ENCODE measurements at places on chromosomes 12 and 14. TPM values are rescaled to one million over a fixed set of nuclear protein-coding genes. Genes with fewer than 3 reads are reported as not detected.

DNA sequence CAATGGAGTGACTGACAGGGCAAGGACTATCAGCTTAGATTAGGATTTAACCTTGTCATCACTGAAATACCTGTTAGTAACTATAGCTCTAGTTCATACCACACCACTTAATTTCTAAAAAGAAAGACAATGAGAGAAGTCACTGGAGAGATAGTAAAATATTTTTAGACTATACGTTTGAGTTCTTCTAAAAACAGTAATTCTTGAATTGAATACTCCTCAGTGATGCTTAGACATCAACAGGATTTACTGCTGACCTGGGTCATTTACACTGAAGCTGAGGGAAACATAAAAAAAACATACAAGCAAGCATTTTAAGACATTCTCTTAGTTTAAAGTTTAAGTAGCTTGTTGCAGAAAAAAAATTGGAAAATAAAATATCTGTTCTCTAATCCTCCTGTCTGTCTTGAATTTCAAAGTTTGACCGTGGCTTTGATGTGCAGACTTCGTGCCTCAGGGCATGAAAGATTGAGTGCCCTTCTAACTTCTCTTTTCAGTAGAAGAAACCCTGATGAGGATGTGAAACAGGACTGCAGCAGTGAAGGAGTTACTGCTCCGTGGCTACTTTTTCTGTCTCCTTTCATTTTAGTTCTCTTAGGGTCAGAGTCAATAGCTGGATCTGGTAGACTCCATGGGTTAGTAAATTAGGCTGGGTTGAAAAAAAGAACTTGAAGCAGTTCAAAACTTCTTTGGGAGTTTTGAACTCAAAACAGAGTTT, 172.2 kb downstream of the PTPRO start:
- no peak overlapping the region for H3K27ac ChIP-seq
- H3K36me3 ChIP-seq = no peaks in the 10 kb centered on the region
- DNase-seq = no peak

DNA sequence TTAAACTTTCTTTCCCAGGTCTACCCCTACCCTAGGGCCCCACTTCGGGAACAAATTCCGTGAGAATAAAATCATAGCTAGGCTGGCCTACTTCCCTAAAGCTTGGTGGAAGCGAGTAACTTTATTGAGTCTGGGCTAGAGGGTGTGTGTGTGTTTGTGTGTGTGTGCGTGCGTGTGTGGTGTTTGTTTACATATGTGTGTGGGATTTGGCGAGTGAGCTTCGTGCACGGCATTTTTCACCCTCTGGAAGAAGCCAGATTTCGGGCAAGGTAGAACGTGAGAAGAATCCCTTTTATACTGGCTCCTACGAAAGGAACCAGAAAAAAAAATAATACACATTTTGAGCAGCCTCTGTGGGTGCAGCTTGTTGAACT, 7.5 kb upstream of the LHX5 start:
- H3K4me1 ChIP-seq = peaks cover 7% of the 10 kb centered on the region
- peaks cover 2% of the 10 kb centered on the region for H3K36me3 ChIP-seq
- DNase-seq = no peak

- no peak for DNase-seq
- H3K4me1 ChIP-seq = peaks cover 2% of the 10 kb centered on the region
- no peak overlapping the region for H3K4me3 ChIP-seq
- H3K36me3 ChIP-seq = no peaks in the 10 kb centered on the region
- no peak overlapping the region for H3K27ac ChIP-seq
Observed at GRCh38 chr12:124595444-124595843, 28.0 kb upstream of the NCOR2 start.

Gene PTGDR
- total RNA-seq = not detected
